Hematopoietic multipotent progenitor cell treated with erythropoietin and hydrocortisone succinate and interleukin-3 and kit ligand, for 15 days (in vitro differentiated cells): ENCODE measurements at places on chromosomes 3 and 15.

DNA sequence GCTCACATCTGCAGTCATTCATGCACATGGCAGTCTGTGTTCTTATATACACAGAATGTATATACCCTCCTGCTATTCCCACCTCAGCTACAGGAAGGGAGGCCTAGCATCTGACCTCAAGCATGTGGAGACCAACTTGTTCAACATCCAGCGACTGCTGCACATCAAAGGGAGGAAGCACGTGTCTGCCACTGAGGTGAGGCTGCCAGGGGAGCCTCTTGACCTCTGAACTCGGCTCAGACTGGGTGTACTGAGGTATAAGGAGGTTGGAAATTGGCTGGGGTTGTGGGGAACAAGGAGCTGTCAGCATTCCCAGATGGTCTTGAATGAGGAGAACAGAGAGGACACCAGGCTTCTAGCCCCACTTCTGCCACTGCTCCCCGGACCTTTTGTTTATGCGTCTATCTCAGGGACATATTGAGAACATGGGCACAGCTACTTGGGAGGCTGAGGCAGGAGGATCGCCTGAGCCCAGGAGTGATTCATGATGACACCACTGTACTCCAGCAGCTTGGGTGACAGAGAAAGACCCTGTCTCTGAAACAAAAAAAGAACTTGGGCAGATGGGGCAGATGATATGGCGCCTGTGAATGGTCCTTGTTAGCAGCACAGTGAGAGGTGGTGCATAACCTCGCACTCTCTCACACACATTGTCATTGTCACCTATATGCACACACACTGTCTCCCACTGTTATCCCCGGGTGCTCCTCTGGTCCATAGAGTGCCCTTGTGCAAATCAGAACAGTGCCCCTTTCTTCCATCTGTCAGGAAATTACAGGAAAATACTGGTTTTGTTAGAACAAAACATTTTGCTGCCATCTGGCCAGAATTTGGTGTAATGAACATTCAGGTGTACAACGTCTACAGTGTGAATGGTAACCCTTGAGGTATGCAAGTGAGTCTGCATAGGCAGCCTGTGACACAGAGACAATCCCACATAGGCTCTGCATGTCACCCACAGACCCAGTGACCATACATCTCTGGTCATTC is 5.4 kb downstream of the VILL start:
- no peak for DNase-seq

GRCh38 chr3:179806177-179806576 is 153.3 kb downstream of the USP13 start:
- DNase-seq, result no peak

DNA sequence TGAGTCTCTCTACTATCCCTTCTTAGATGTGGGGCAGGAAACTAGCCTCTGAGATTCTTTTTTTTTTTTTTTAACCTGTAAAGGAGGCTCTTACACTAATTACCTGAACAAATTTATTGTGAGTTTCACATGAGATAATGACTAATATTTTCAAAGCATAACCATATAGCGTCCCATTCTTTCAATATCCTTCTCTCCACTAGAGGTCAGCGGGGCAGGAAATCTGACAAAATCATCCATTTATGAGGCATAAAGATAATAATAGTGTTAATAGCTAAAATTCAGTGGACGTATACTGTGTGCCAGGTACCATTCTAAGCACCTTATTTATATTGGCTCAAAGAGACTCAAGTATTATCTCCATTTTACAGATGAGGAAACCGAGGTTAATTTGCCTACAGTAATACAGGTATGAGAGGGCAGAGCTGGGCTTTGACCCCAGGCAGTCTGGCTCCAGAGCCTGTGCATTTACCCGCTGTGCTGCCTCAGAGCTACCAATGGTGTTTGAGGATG is 16.3 kb upstream of the SMAD6 start:
- DNase-seq, result peak; percentile 31

DNA sequence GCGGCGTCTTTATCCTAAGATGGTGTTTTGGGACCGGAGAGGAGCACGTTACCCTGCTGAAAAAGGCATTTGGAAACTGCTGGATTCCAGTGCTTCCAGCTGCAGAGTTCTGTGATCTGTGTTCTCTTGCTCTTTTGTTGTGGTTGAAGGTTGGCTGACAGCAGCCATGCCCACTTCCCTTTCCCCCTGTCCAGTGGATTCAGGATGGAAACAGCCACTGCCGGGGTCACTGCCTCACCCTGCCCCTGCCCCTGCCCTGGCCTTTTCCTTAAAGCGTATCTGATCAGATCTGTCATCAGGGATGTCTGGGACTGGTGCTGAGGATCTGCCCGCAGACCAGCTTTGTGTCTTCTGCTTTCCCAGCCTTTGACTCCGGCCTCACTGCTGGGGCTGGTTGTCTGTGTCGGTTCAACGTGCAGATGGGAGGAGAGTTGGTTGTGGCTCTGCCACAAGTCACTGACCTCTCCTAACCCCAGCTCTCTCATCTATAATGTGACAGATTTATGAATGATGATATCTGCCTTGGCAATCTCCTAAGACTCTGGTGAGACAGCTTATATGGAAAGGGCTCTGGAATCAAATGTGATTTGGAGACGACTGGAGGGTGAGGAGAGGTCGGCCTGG is 219.4 kb upstream of the BHLHE40 start:
- no peak for DNase-seq

- DNase-seq, result no peak
Measured at GRCh38 chr3:126996905-126997304, 14.0 kb downstream of the PLXNA1 start.

- DNase-seq, result no peak
Measured at GRCh38 chr3:141392416-141392815, 24.1 kb downstream of the ZBTB38 start.

GRCh38 chr15:77361456-77361855 is 58.4 kb downstream of the PEAK1 start:
- DNase-seq, result no peak
